ENCODE measurements at places on chromosomes 4 and X.

- no peak for DNase-seq
Observed at GRCh38 chrX:74923942-74924448, 1.3 kb downstream of the NEXMIF start.

- DNase-seq: no peak
Observed at GRCh38 chr4:20954541-20954940, 254.3 kb downstream of the PACRGL start.

DNA sequence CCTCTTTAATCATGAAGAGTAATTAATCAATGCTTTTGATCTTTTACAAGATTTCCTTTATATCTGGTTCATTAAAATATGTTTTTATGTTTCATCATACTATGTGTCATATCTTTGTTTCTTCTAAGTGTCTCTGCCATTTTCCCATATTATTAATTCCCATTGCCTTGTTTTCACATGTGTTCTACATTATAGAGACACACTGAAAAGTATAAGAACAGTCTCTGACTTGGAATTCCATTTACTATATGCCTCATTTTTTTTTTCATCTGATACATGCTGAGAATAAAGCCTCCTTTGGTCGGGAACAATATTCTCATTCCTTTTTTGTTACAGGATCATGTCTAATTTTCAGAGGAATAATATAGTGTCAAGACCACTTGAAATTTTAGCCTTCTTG lies 4.3 kb downstream of the BANK1 start:
- no peak for DNase-seq

- no peak for DNase-seq
Observed at GRCh38 chr4:89314291-89314690, 6.7 kb upstream of the GPRIN3 start.

GRCh38 chr4:177332119-177332518 lies 22.4 kb downstream of the NEIL3 start:
- DNase-seq: no peak

- no peak for DNase-seq
Observed at GRCh38 chrX:3252744-3253143, 93.7 kb downstream of the MXRA5 start.

GRCh38 chr4:174538123-174538875 lies 16.0 kb upstream of the HPGD start:
- DNase-seq: no peak

DNA sequence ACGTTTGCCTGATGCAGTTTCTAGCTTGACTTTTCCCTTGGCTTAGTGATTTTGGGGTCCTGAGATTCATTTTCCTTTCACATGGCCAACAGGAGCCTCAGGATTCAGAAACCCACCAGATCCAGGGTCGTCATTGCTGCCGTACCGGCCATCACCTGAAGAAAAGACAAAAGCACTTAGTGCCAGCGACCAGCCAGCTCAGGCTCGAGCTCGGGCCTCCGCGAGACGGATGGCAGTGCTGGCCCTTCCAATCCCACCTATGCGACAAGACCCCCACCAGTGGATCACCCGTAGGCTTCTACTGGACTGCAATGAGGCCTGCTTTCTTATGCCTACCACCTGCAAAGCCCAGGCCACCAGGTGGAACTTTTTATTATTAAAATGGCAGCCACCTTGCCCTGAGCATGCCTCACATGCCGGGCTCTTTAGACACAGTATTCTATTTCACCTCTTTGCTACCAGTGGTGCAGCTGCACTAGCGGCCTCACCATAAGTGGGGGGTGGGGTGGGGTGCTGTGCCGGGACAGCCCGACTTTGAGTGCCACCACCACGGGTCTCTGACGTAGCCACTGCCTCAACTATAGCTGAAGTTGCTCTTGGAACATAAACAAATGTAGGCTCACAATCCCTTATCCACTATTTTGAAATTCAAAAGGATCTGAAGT lies 84.3 kb downstream of the MTMR1 start:
- DNase-seq: no peak

DNA sequence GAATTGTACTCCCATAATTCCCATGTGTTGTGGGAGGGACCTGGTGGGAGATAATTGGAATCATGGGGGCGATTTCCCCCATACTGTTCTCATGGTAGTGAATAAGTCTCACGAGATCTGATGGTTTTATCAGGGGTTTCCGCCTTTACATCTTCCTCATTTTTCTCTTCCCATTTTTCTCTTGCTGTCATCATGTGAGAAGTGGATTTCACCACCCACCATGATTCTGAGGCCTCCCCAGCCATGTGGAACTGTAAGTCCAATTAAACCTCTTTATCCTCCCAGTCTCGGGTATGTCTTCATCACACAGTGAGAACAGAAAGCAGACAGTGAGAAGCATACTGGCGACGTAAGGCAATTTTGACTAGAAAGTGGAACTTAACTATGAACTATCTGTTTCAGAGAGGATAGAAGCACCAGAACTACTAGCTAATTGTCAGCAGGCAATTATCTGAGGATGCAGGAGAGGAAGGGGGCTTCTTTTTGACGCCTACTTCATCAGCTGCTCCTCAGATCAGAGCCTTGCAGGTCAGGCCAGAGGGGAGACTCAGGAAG lies 8.5 kb upstream of the GPR50 start:
- DNase-seq: no peak

- no peak for DNase-seq
Observed at GRCh38 chr4:119087121-119087520, 48.5 kb upstream of the MYOZ2 start.

DNA sequence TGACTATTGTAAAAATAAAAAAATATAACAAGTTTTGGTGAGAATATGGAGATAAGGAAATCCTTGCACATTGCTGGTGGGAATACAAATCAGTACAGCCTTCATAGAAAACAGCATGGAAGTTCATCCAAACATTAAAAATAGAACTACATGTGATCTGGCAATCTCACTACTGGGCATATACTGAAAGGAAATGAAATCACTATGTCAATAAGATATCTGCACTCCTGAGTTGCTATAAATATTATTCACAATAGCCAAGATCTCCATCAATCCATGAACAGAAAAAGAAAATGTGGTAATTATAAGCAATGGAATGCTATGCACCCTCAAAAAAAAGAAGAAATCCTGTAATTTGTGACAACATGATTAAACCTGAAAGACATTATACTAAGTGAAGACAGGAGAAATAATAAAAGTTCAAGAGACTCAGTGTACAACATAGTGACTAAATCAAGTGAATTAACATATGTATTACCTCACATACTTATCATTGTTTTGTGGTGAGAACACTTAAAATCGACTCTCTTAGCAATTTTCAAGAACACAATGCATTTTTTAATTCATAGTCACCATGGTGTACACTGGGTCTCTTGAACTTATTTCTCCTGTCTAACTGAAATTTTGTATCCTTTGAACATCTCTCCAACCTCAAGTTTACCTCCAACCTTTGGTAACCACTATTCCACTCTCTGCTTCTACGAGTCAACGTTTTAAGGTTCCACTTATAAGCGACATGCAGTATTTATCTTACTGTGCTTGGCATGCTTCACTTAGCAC lies 1703.7 kb upstream of the AGA start:
- no peak for DNase-seq

GRCh38 chr4:184397516-184398163 lies 76.7 kb downstream of the IRF2 start:
- DNase-seq: no peak

DNA sequence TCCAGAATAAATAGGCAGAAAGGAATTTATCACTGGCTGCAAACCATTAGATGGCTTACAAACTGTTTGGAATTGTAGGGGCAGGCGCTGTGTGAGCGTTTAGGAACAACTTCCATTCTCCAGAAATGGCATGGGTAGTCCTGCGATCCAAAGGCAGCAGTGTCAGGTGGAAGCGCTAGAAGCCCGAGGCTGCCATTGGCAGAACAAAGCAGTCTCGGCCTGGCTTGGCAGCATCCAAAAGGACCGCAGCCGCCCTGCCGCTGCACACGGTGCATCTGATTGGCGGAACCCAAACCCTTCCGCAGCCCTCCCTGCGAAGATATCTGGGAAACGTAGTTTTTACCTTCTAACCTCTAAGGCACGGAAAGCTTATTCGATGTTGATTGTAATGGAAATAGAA lies 23.6 kb upstream of the YTHDC1 start:
- peak; percentile 60 for DNase-seq

GRCh38 chrX:116031331-116031730 lies 139.2 kb upstream of the AGTR2 start:
- DNase-seq: no peak

Data from naive thymus-derived CD8-positive, alpha-beta T cell (primary cell).